ENCODE measurements at places on chromosomes 3 and 15.

DNA sequence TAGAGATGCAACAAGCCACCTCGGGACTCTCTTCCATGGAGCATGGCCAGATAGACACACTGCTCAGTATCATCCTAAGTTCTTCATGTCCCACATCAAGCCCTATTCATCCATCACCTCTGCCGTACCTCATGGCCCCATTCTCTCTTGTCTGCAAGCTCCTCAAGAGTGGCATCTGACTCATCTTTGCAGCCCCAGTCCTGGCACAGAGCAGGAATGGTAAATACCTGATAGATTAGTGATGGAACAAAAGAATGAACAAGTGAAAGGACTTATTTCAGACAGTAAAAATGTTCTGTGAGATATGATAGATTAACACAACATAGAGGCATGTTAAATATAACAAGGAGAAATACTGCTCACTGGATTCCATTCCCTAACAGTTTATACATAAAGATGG lies 176.4 kb downstream of the ISL2 start:
- DNase-seq, result no peak

GRCh38 chr3:134794950-134795745 lies at the start of gene EPHB1:
Gene EPHB1 (plus strand): TSS chr3:134795260.
- peak; percentile 86 for DNase-seq

- DNase-seq, result no peak
Observed at GRCh38 chr3:195823999-195824398, 12.3 kb upstream of the MUC4 start.

DNA sequence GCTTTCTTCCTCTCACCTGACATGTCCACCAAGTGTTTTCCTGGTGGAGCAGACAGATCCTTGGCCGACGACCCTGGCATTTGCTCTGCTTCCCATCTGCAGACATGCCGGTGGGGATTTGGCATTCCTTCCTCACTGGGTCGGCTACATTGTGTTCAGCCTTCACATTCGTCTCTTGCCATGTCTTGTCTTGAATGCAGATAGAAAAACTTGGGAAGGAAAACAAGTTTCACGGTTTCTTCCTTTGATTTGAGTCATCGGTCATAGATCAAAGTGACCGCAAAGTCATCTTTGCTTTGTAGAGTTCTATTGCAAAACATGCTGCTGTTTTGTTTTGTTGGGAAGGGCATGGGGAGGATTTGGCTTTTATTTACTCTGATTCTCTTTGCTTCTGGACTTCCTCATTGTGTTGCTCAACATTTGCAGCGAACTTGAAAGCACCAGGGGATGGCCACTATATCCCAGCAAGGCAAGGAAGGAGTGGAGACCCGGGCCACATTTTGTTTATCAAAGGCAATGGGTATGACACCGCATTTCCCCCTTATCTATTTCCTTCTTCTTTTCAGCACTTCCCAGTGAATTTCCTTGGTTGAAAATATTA lies 321.3 kb downstream of the CACNA2D3 start:
- DNase-seq, result no peak

DNA sequence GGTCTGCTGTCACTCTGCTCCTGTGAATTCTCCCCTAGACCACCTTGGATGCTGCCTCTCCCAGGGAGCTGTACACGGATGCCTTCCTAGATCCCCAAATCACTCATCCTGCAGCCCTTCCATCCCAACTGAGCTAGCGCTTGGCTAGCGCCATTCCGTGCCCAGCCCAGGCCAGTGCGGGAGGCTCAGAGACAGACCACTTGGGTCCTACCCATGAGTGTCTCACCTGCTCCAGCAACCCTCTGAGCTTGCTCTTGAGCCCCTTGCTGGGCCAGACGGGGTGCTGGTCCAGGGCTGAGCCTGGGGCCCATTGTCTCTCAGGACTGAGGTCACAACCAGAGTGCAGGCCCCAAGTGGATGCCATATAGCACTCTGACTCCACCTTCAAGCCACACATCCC lies 17.7 kb downstream of the SH2D7 start:
- no peak for DNase-seq

DNA sequence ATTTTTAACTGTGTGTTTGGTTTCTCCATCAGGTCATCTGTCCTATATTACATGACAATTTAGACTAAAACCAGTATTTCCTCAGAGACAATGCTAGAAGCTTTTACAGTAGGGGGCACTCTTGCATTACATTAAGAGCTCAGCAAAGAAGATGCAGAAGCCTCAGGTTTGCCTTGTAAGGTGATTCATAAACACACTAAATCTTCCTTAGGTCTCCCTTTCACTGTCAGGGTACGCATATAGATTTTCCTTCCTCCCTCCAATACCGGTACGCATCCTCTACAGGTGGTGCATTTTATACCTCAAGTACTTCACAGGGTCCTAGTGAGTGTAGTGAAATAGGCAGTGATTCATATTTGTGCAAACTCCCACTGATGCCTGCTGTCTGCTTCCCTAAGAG lies 46.5 kb downstream of the CD86 start:
- peak; percentile 26 for DNase-seq

DNA sequence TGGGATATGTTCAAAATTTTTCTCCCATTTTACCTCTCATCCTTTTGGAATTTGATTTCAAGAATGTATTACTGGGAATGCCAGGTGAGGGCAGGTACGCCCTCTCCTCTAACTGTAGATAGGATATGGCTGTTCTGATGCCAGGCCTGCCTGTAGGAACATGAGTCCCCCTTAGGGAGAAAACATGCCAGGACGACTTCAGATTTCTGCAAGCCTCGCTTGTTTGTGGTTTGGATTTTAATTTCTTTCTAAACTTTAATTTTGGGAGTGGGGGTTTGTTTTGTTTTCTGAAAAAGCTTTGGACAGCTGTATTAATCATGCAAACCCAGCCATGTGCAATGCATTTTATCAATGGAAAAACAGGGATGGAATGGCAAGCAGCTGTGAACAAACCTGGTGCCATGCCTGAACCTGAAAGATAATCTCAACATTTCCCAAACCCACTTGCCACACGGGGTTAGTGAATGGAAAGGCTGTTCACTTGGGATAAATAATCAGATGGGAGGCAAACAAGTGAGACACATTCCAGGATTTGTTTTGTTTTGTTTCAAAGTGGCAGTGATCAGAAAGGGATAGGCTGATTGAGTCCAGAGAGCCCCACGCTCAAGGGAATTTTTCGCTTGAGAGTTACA lies 207.6 kb downstream of the GAP43 start:
- no peak for DNase-seq

DNA sequence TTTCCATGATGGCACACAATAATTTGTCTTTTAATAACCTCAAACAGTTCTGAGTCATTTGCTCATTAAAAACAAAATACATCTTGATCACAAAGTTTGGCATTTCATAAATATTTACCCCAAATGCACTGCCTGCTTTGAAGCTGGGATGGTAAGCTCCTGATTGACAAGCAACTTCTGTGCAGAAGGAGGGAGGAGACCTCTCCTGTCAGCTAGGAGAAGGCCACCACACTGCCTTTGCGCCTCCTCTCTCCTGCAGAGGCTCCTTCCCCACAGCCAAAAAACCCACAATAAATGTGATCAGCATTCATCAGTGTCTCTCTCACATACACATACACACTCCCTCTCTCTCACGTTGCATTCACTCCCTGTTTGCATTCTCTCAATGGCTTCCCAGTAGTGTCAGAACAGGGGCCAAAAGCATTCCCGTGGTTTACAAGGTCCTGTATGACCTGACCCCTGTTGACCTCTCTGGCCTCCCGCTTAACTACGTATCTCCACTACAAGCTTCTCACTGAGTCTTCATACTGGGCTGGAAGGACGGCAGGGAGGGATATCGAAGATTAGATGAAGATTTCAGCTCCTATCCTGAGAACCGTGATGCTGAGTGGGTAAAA lies 216.4 kb downstream of the FOXP1 start:
- DNase-seq, result no peak

DNA sequence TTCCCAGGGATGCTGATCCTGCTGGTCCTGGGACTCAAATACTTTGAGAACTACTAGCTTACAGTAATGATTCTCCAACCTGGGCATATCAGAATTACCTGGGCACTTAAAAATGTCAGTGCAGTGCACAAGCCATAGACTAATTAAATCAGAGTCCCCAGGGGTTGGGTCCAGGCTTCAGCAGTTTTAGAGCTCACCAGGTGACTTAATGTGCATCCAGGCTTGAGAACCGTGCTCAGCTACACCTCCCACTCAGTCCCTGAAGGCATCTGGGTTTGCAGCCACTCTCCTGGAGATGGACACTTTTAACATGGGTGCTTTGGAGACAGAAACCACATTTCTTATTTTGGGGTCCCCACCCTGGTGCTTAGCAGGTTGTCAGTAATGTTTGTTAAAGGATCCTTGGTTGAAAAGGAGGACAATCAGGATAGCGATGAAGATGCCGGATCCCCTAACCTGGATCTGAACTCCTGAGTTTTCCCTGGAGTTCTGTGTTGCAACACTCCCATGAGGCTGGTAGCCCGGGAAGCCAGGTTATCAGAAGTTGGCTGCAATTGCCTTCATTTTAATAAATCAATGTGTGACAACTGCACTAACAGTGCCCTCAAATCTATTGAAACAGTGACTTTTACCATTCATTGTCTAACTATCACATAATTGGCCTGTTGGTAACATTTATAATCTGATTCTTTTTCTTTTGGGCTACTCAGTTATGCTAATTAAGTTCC lies 48.1 kb downstream of the BFSP2 start:
- no peak for DNase-seq

DNA sequence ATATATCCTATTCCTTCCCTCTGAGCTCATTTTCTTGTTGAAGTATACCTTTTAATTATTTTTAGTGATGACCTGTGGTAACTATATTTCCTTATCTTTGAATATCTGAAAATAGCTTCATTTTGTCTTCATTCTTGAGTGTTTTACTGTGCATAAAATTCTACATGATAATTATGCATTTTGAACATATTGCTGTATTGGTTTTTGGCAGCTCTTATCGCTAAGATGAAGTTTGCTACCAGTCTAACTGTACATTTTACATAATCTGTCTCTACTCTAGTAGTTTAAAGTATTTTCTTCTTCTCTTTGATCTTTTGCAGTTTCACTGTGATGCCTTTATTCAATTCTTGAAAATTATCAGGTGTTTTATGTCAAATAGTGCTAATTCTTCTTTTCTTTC lies 189.5 kb downstream of the ISL2 start:
- no peak for DNase-seq

DNA sequence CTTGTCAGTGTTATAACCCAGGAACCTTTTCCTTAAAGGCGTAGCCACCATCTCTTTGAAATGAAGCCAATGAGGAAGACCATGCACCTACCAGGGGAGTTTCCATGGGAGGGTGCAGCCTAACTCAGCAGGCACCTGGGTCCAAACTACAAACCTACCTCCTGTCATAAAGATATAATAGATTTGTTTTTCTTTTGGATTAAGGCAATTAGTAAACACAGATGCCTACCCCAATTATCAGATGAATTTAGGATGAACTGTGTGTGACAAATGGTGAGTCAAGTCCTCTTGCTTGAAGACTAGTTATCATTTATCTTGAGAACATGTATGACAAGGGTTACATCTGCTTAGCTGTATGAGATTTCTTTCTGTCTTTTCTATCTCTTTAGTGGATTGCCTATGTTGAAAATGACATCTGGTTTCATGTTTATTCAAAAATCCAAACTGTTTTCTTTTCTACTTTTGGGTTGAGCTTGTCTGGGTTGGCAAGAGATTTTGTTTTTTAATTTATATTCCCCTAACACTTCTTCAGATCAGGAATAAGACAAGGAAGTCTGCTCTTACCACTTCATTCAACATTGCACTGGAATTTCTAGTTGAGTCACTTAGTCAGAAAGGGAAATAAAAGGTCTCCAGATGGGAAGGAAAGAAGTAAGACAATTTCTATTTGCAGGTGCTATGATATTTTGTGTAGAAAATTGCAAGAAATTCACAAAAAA lies 149.9 kb downstream of the NEK10 start:
- DNase-seq, result no peak

DNA sequence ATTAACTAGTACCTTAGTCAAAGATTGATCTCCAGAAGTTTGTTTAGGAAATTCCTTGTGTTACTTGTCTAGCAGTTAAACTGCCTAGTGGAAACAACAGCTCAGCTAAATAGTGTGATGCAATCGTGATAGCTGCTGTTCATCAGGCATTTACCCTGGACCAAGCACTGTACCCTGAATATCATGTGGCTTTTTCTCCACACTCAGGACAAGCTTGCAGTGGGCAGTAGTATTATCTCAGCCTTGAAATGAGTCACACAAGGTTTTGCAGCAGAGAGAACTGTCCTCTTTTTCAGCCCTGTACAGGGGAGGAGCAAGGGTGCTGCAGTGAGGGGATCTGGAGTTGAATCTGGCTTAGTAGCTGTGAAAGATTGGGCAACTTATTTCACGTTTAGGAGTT lies 208.4 kb downstream of the TP63 start:
- no peak for DNase-seq

DNA sequence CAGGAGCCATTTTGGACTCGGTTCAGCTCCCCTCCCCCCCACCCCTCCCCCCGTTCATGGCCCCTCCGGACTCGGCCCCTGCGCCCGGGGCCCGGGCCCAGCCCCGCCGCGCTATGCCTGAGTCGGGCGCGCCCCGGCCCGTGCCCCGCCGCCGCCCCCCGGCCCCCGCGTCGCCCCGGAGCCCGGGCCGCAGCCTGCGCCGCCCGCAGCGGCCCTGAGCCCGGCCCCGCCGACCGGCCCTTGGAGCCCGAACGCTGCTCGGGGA lies 155 bp downstream of the ACVR2B start:
- no peak for DNase-seq

- no peak for DNase-seq
Observed at GRCh38 chr3:123953735-123954134, 7.3 kb downstream of the CCDC14 start.

- DNase-seq, result no peak
Observed at GRCh38 chr15:39079296-39079847, 501.5 kb upstream of the THBS1 start.

- no peak for DNase-seq
Observed at GRCh38 chr3:170096342-170096741, 58.5 kb downstream of the GPR160 start.

DNA sequence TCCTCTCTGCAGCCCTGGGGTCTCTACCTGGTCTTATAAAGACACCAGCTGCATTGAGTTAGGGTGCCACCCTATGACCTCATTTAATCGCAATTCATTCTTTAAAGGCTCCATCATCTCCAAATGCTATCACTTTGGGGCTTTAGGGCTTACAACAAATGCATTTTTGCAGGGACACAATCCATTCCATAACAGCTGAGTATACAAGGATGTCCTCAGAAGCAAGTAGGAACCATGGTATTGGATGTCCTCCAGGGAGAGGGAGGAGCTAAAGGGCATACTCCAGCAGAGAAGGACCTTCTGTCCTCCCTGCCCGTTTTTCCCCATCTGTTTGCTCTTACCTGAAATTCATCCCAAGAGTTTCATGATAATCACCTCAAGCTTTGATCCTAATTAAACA lies 30.3 kb downstream of the UMPS start:
- DNase-seq, result no peak

- DNase-seq, result no peak
Observed at GRCh38 chr3:40911264-40911663, 288.0 kb upstream of the CTNNB1 start.

All from GM13976 (cell line).